ENCODE measurements at places on chromosomes 4 and X.

- DNase-seq = no peak
Observed at GRCh38 chr4:45650545-45650944, 473.3 kb downstream of the GABRG1 start.

DNA sequence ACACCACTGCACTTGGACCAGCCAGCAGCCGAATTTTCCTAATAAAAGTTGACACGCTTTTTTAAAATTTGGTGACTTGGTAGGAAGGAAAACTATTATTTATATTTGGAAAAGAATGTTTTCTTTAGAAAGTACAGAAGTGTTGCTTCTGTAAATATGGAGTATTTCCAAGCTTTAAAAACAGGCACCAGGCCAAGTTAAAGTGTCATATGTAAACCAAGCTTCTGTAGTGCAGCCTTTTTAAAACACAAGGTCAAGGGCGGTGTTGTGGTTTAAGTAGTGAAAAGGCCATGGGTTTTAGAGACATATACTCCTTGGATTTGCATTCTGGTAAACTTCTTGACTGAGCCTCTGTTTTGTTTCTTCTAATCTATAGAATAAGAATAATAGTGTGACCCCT lies 62.7 kb downstream of the TRIM2 start:
- no peak for DNase-seq

GRCh38 chr4:125084608-125085007 lies 230.1 kb upstream of the FAT4 start:
- DNase-seq = no peak

GRCh38 chr4:99968330-99968729 lies 18.3 kb upstream of the H2AZ1 start:
- no peak for DNase-seq

DNA sequence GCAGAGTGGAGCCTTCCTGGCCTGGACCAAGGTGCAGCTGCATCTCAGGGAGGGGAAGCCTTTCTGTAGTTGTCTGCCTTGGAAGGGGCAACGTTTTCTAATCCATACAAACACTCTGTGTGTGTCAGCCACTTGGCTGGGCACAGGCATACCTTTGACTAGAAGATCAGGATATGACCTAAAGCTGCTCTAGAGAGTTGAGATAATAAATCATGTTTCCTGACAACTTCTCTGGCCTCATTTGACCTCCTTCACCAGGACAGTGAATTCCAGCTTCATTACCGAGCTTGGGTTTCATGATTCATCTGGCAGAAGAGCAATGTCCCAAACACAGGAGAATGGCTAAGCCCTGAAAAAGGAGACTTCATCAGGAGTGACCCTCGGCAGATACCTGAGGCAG lies 89.6 kb upstream of the KIT start:
- DNase-seq = no peak

GRCh38 chrX:46268412-46268811 lies 276.8 kb downstream of the ZNF674 start:
- DNase-seq = no peak

DNA sequence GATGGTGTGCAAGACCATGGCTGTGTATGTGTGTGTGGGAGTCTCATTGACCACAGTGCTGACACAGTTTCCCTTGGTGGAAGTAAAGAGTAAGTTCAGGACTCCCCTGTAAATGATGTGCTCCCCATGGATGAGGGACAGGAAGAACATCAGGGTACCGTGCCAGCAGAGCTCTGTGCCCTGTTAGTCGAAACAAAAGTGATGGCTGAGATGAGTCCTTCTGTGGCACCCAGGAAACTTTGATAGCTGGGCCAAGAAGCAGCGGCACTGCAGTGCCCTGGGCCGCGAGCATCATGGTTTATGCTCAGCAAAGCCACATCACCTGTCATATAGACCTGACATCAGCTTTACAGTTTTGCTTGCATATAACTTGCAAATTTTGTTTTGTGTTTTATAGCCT lies 61.4 kb upstream of the CLDN34 start:
- DNase-seq = no peak

GRCh38 chr4:64581422-64581821 lies 172.2 kb upstream of the TECRL start:
- no peak for DNase-seq

DNA sequence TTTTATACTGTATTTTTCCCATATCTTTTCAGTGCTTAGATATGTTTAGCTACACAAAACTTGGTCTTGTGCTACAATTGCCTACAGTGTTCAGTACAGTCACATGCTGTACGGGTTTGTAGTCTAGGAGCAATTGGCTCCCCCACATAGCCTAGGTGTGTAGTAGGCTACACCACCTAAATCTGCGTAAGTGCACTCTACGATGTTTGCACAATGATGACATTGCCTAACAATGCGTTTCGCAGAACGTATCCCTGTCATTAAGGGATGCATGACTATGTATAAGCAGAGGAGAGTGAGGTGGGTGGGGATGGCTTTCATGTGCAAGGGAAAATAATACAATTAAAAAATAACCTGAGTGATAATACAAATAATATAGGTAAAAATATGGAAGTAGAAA lies 131.4 kb downstream of the GBA3 start:
- no peak for DNase-seq

- no peak for DNase-seq
Observed at GRCh38 chr4:175457956-175458355, 354.1 kb downstream of the GPM6A start.
